ENCODE measurements at places on chromosomes 3 and 15.

GRCh38 chr3:179731544-179731943 is 78.7 kb downstream of the USP13 start:
- no peak for DNase-seq

DNA sequence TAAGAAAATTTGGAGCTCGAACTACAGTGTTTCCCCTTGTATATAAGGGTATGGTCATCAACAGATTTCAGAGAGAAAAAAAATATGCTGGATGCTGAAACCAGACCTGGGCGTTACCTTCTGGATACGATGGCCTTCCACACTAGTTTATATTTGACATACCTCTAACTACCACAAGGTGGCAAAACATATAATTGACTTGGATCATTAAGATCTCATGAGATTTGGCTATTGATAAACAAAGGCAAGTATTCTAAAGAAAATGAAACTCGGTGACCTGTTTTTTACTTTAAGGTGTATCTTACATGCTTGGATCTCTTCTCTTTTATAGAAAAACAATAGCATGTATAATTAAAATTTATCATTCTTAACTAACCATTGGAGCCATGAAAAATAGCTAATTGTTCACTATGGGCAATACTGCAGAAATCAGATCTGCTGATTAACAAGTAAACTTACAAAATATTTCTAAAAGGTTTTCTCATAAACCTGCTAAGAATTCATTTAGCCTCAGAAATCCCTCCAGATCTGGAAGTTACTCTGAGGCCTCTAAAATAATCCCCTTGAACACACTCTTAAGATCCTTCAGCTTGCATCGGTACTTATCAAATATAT is 300.6 kb upstream of the KCNH8 start:
- DNase-seq: no peak

DNA sequence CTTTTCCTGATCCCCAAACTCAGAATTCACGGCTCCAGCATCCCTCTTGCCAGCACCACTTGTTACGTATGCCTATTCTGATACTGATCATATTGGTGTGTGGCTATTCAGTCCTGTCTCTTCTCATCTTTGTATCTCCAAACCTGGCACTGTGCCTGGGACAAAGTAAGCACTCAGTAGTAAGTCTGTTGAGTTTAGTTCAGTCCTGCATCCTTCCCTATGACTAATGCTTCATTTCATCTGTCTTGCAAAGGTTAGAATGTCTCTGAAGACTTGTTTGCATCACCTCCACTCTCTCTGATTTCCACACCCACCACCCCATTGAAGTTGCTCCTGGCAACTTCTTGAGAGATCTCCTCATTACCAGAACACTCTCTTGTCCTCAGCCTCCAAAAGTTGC is 80.3 kb downstream of the HMG20A start:
- no peak for DNase-seq

DNA sequence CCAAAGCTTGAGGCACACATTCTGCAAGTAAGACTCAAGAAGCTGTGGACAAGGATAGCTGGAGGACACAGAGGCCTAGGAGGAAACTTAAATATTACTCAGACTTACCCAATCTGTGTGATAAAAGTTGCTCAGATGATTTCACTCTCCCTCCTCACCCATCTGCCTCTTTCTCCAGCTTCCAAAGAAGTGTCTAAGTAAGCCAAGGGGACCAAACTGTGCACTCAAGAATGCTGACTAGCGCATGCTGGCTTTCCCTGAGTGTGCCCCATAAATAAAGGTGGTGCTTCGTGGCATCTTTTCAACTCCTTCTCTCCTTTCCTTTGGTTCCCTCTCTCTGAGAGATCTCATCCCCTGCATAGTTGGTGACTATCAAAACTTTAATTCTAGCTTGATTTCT is 211.0 kb upstream of the LMCD1 start:
- DNase-seq: no peak

- DNase-seq: no peak
These were observed 14.0 kb downstream of the RCN2 start for GRCh38 chr15:76945494-76946093.

Measured in muscle of leg (tissue), 16 donors.